Stimulated activated CD4-positive, alpha-beta T cell treated with anti-CD3 and anti-CD28 coated beads, Interleukin-12 subunit alpha, Interleukin-12 subunit beta, amount 100 ng/mL, for 24 hours (primary cell): ENCODE measurements at places on chromosomes 13 and 19.

DNA sequence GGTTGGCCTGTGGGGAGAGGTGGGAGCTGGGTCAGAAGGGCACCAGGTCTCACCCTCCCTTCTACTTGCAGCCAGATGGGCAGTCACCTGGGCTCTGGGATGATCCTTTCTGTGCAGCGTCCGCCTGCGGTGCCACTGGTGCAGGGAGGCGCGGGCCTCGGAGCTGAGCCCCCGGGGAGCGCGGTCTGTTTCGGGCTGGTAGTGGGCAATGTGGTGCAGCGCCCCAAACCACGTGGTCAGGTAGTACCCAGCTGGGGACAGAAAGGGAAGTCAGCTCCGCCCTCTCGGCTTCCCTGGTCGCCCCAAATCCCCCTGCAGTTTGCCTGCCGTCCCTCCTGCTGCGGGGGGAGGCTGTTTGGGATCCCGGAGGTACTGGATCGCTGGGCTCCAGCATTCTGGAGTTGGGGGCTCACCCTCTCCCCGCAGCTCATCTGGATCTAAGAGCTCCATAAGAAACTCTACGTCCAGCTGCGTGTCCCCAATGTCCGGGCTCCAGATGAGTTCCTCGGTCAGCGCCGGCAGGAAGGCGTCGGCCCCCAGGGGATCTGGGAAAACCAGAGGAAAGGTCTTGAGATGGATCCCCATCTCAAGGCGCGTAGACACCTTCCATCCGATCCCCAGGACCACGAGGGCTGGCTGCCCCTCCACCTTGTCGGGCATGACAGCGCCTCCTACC, 8.8 kb downstream of the RINL start:
- no peak for DNase-seq

DNA sequence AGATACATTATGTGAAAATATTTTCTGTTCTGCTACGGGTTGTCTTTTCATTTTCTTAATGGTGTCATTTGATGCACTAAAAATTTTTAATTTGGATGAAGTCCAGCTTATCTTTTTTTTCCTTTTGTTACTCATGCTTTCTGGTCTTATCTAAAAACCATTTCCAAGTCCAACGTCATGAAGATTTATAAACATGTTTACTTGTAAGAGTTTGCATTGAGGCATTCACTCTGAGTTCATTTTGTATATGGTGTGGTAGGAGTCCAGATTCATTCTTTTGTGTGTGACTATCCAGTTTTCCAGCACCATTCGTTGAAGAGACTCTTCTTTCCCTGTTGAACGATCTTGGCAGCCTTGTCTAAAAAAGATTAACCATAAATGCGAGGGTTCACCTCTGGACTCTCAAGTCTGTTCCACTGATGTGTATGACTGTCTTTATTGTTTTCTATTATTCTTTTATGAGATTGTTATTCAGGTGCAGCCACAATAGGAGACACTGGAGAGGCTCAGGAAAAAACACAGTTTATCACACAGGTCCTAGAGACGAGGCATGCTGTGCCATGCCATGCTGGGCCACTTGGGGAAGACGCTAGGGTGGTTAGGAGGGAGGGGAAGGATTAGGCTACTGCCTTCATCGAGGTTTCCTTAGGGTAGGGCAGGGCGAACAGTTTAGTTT, 35.0 kb downstream of the NAA16 start:
- DNase-seq, result no peak

DNA sequence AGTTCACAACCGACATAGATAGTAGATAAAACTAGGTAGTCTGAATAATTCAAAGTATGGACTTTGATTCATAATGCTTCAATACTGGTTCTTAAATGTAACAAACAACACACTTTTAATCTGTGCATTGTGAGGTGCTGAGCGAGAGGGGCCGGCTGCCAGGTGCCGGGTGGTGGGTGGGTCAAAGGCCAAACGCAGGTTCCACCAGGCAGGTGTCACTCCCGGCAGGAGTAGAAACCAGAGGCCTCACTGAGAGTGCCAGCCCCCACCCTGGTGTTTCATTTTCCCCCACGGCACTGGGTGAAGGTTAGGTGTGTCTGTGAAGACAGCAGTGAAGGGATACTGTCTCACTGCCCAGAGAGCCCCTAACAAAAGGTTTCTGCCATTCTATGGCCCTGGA, 4.2 kb upstream of the TUBGCP3 start:
- DNase-seq, result no peak

DNA sequence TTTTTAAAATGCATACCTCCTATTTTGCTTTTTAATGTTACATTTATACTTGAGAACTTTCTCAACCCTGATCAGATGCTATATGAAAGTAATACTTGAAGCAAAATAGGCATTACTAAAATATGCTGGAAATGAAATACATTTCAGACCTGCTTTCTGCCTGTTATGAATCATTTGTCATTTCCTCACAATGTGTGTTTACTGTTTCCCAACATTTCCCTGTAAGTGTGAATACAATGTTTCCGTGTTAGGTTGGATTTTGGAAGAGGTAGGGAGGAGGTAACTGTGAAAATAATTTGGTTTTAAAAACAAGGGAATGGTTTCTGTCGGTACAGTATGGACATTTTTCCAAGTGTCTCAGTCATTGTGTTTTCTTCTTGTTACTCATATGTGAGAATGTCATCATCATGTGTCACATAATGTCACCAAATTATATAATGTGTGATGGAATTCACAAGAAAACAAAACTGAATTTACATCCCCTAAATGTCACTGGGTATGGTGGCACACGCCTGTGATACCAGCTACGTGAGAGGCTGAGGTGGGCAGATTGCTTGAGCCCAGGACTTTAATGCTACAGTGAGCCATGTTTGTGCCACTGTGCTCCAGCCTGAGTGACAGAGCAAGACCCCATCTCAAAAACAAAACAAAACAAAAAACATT, 43.0 kb downstream of the ZAR1L start:
- DNase-seq, result no peak

DNA sequence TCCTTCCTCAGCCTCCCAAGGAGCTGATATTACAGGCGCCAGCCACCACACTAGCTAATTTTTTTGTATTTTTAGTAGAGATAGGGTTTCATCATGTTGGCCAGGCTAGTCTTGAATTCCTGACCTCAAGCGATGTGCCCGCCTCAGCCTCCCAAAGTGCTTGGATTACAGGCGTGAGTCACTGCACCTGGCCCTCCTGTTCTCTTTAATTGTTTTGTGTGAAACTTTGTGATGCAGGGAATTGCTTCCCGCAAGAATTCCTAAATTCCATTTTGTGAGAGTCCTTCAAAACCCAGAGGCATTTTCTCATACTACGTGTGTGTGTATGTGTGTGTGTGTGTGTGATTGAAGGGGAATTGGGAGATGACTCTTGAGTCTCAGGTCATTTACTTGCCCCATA, 65.0 kb upstream of the ZNF835 start:
- DNase-seq, result no peak

DNA sequence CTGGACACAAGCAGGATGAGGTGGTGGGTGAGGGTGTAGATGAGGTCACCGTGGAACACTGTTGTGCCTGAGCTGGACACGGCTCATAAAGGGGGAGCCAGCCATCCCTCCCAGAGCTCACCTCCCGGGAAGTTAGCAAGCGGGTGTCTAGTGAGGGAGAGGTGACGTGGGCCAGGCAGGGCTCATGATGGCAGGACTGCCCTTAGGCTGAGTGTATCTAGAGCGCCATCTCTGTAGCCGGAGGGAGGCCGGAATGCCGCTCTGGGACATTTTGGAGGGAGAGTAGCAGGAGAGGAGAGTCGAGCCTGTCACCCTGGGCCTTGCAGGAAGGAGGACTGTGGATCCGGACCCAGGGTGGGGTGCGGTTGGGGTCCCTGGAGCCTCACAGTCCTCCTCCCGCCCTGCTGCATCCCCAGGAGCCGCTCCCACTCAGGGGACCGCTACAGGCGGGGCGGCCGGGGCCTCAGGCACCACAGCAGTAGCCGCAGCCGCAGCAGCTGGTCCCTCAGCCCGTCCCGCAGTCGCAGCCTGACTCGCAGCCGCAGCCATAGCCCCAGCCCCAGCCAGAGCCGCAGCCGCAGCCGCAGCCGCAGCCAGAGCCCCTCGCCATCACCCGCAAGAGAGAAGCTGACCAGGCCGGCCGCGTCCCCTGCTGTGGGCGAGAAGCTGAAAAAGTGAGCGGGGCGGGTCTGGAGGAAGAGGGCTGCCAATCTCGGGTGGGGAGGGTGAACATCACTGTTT, 9.2 kb downstream of the ZNF296 start:
- no peak for DNase-seq

DNA sequence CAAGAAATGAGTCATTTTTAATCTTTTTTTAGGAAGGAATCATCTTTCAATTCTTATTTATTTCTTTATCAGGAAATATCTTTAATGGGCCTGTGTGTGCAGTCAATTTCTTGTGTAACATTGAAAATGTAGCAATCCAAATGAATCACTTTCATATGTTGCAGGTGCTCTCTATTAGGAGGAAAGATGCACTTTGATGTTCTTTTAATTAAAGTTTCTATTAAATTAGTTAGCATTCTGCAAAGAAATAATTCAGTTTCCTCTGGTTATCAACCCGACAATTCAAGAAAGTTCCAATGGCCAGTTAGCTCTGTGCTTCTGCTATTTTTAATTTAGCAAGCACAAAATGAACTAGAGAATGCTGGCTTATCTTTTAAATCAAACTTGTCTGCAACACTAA, 212.0 kb downstream of the PCDH17 start:
- no peak for DNase-seq

DNA sequence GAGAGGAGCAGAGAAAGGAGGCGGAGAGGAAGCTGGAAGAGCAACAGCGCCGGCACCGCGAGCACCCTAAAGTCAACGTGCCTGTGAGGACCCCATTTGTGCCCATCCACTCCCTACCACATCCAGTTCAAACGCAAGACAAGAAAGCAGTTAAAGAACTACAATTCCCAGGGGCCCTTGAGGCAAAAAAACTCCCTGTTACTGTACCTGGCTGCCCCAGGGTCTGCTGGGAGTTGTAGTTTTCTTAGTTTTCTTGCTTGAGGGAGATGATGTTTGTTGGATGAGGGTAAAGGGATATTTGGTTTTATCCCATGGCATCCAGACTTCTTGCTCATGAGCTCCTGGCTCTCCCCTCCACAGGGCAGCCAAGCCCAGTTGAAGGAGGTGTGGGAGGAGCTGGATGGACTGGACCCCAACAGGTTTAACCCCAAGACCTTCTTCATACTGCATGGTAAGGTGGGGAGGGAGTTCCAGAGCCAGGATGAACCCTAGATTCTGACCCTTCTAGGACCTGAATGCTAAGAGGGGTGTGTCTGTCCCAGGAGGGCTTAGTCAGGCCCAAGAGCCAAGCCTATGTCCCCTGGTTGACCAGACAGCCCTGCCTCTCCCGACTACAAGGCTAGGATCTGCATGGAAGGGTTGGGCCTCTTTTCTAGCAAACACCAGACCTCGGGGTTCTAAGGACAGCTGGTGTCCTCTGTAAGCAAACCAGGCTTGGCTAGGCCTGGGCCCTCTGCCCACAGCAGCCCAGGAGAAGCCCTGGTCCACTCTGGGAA, 13.2 kb downstream of the NUCB1 start:
- no peak for DNase-seq

GRCh38 chr13:24161010-24161775, 673 bp downstream of the SPATA13 start:
- peak; percentile 26 for DNase-seq

DNA sequence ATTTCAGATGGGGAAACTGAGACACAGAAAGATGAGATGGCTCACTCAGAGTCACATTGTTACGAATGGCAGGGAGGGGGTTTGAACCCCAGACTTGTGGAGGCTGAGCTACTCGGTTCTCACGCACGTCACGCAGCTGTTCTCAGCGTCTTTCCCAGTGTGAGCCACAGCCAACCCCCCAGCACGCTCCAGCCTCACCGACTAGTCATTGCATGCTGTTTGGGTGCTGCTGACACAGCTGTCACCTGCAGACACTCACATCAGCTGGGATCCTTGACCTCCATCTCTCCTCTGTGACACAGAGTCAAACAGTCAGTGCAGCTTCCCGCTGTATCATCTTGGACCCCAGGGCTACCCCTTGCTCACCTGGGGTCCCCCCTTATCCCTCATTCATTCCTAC, 2.4 kb upstream of the NCAN start:
- no peak for DNase-seq

DNA sequence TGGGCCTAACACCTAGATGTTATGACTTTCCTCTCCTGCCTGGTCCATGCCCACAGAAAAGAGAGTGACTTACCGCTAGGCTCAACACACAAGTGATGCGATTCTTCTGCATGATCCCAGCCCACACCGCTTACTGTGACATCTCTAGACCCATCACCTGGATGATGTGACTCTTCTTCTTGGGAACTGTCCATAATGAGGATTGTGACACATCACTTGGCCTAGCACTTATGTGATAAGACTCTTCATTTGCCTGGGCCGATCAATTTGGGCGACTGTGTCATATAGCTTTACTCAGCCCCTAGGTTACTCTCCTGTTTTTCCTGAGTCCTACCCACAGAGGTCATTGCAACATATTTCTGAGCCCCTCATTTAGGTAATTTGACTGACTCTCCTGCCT, 19.9 kb upstream of the ZNF681 start:
- no peak for DNase-seq

DNA sequence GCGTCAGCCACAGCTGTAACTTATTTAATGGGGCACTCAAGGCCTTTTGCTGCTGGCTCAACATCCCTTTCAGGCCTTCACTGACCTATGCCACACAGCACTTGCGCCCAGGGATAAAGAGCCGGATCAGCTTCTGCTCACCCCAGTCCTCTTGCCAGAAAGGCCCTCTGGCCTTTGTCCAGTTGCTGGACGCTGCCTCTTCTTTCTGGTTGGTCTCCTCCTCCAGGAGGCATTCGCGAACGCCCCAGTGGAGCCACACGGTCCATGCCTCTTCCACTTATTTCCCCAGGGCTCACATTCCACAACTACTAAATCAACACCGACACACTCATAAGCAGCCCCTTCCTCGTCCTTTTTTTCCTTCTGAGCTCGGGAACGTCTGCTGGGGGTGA, 3.7 kb upstream of the ZNF329 start:
- DNase-seq, result no peak

DNA sequence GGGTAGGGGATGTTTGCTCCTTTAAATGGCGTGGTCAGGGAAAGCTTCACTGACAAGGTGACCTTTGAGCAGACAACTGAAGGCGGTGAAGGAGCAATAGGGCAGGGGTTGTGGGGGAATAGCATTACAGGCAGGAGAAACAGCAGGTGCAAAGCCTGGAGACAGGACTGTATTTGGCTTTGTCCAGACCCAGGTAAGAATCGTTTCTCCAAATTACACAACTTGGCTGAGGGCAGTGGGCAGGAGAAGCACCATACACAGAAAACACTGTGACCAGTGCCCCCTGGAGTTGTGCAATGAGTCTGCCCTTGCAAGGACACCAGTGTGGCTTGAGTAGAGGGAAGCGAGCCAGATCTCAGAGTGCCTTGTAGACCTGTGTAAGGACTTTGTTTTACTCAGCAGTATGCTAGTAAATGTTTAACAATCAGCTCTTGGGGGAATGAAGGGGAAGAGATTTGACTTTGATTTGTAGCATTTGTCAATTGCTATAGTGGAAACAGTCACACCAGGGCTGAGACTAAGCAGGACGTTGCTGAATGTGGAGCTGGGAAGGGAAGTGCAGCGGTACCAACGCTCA, 360.0 kb downstream of the DCT start:
- DNase-seq, result no peak
